Pons (tissue), 1 donor: ENCODE measurements at places on chromosomes 1 and 21.

- no peak for DNase-seq
These were observed 115.1 kb downstream of the RABGAP1L start for GRCh38 chr1:174274452-174274851.

- no peak for DNase-seq
These were observed 208.8 kb upstream of the RAB4A start for GRCh38 chr1:229062135-229062534.

DNA sequence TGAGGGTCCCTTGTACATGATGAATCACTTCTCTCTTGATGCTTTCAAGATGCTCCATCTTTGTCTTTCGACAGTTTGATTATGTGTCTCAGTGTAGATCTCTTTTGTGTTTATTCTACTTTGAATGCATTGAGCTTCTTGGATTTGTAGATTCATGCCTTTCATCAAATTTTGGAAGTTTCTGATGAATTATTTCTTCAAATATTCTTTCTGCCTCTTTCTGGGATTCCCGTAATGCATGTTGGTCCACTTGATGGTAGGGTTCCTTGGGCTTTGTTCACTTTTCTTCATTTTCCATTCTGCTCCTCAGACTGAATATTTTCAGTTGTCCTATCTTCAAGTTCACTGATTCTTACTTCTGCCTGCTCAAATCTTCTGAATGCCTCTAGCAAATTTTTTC is 50.7 kb downstream of the ADSS2 start:
- DNase-seq, result no peak

- no peak for DNase-seq
These were observed 31.7 kb downstream of the OPTC start for GRCh38 chr1:203525685-203526084.

DNA sequence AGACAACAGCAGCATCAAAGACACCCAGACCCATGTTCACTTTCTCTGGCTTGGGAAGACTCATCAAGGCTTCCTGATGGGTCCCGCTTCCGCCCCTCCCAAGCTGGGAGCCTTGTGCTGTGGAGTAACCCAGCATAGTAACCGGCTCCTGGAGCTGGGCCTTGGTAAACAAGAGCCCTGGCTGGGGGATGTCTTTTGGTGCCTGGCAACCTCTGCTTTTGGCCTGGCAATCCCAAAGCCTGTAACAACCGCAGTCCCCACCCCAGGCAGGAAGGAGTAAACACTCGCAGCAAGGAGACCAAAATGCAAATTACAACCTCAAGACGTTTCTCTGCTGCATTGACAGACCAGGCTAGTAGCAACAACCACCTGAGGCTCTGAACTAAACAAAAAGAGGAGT is 16.9 kb upstream of the THRAP3 start:
- no peak for DNase-seq

- peak; percentile 20 for DNase-seq
These were observed 52.0 kb upstream of the RGS2 start for GRCh38 chr1:192756847-192757246.

DNA sequence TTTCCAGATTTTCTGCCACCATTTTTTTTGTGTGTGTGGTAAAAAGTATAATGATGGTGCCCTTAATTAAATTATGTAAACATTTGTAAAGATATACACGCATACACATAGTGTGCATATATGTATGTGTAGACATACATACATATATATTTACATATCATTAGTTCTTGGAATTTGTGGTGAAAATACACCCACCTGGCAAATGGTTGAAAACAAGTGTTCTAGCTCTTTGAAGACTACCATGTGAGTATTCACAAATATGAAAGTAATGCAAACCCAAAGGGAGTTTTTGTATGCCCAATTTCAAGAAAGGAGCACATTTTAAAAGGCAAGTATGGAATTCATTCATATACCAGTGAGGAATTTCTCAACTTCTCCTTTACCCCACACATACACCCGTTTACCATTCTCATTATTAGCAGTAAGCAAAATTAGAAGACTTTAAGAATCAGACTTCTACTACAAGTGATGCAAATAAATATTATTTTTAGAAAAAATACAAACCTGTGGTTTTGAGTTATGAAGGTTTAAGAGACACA is 8.0 kb downstream of the RABGAP1L start:
- DNase-seq, result no peak
